ENCODE measurements at places on chromosomes 7 and 10. TPM values are rescaled to one million over a fixed set of nuclear protein-coding genes. Genes with fewer than 3 reads are reported as not detected.
A peak's percentile ranks its signal among the peaks of the same experiment; 100 is the strongest.

The TRPV5 gene
- 0.15 TPM for total RNA-seq

DNA sequence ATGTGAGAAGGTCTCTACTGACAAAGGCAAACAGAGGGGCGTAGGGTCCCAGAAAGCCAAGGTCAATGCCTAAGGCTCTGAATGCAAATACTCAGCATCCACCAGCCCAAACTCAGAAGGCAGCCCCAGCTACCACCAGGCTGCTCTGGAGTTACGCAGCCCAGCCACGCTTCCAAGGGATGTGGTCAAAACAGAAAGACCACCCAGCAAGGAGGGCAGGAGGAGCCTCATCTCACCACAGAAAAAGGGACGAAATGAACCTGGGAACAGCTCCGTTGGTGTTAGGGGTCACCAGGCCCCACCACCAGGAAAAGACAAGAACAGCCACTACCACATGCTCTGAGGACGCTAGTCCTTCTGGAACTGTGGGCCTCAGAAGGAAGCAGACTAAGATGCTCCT is 65.1 kb downstream of the CTBP2 start:
- peaks cover 9% of the 10 kb centered on the region for H3K27me3 ChIP-seq
- no peak overlapping the region for H3K4me3 ChIP-seq
- DNase-seq: no peak
- H3K4me1 ChIP-seq: peaks cover 59% of the 10 kb centered on the region

DNA sequence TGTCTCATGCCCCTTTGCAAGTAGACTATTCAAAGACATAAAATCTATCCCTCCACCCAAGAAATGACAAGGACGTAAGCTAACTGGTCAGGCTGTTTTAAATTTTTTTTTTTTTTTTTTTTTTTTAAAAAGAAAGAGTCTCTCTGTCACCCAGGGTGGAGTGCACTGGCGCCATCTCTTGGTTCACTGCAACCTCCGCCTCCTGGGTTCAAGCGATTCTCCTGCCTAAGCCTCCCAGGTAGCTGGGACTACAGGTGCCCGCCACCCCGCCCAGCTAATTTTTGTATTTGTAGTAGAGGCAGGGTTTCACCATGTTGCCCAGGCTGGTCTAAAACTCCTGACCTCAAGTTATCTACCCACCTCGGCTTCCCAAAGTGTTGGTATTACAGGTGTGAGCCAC is 11.2 kb downstream of the TRA2A start:
- H3K4me1 ChIP-seq: peaks cover 23% of the 10 kb centered on the region
- H3K4me3 ChIP-seq: no peak overlapping the region
- H3K27me3 ChIP-seq: no peaks in the 10 kb centered on the region
- DNase-seq: peak; percentile 31
- H3K27ac ChIP-seq: no peak overlapping the region

DNA sequence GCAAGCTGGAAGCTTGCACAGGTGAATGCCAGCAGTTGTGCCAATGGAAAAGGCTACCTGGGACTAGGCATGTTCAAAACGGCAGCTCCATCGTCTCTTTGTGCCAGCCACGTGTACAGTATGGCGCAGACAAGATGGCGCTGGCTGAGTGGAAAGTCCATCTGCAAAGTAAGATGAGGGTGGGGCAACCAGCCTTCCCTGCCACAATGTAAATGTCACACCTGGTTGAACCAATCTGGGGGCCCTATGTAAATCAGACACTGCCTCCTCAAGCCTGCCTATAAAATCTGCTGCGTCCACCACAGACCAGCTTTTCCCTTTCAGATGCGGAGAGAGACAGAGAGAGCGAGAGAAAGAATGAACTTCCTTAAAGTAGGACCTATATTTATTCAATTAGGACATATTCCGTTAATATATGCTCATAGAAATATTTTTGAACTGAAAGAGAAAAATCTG is 18.5 kb upstream of the C7orf33 start:
- no peak overlapping the region for H3K4me3 ChIP-seq
- H3K4me1 ChIP-seq: peaks cover 4% of the 10 kb centered on the region
- H3K36me3 ChIP-seq: peaks cover 5% of the 10 kb centered on the region
- no peak for DNase-seq

The ABCC2 gene
- total RNA-seq: 0.39 TPM

GRCh38 chr7:112580717-112581435 is 100.1 kb downstream of the LSMEM1 start:
- no peak overlapping the region for H3K4me3 ChIP-seq
- no peak overlapping the region for H3K27ac ChIP-seq
- H3K4me1 ChIP-seq: peaks cover 4% of the 10 kb centered on the region

GRCh38 chr7:50588937-50589336 is 23.7 kb upstream of the DDC start:
- no peaks in the 10 kb centered on the region for H3K27me3 ChIP-seq
- peaks cover 13% of the 10 kb centered on the region for H3K4me1 ChIP-seq
- peaks cover 29% of the 10 kb centered on the region for H3K36me3 ChIP-seq
- no peak for DNase-seq
- H3K4me3 ChIP-seq: no peak overlapping the region

- H3K36me3 ChIP-seq: peaks cover 32% of the 10 kb centered on the region
- peaks cover 5% of the 10 kb centered on the region for H3K4me1 ChIP-seq
- H3K4me3 ChIP-seq: no peak overlapping the region
- peaks cover 12% of the 10 kb centered on the region for H3K27me3 ChIP-seq
- no peak for DNase-seq
- H3K27ac ChIP-seq: no peak overlapping the region
Measured at GRCh38 chr10:132659206-132660091, 121.9 kb downstream of the INPP5A start.

The SNX10 gene
- 6.1 TPM for total RNA-seq

The GAD2 gene
- not detected for total RNA-seq

All from glutamatergic neuron (in vitro differentiated cells).